ENCODE measurements at places on chromosomes 5 and 9. TPM values are rescaled to one million over a fixed set of nuclear protein-coding genes. Genes with fewer than 3 reads are reported as not detected.

GRCh38 chr5:82820961-82821845 is 256.0 kb downstream of the TMEM167A start:
- DNase-seq = no peak

DNA sequence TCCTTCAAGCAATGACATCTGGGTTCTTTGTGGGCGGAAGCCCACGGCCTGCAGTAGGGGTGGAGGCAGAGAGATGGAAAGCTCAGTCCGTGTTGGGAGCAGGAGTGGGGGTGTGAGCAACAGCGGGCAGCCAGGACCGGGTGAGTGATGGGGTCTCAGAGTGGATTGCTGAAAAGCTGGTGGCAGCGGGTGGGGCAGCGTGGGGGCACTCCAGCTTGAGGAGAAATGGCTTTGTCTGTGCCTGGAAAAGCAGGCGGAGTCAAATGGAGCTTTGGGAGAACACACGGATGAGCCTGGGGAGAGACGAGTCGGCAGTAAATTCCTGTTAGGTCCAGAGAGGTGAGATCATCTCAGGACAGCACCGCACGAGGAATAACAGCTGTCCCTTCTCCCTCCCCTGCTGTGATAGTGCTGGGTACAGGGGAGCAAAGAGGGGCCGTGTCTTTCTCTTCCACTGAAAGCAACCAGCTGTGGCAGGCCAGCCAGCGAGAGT is 42.1 kb downstream of the CACNA1B start:
- no peak for DNase-seq

DNA sequence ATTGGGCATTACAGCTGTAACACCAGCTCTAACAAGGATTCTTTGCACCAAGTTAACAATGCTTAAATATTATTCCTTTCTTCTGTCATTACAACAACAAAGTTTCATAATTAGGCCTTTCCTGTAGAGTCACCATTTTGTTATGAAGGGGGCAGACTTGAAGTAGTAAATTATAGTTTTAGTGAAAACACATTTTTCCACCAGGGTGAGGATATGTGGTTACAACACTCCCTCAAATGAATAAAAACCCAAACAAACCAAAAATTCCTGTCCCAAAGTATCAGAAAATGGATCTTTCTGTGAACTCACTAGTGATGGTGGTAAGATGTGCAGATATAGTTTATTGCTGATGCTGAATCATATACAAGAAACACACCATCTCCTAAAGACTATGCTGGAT is 250.5 kb upstream of the TUT7 start:
- DNase-seq = peak; percentile 52

DNA sequence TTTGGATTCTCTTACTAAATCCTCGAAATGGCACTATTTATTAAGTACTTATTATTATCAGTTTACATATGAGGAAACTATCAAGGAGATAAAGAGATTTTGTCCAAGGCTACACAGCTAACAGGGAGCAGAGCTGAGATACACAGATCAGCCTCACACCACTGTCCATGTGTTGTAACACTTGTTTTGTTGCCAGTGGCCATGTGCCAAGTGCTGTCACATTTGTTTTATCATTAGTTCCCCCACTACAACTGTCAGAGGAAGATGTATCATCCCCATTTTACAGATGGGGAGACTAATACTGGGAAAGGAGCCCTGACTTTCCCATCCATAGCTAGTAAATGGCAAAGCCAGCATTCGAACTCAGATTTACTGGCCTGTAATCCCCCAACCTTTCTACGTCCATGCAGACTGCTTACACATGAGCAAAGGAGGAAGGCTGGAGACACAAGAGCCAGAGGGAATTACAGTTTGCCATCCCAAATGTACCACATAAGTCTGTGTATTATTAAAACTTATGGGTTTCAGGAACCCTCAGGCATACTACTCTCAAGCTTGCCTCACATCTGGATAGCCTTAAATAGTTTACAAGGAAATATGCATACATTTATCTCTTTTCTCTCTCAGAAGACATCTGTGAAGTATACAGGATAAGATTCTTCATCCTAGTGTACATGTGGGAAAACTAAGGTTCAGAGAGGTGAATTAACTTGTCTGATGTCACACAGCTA is 25.1 kb downstream of the PAPPA start:
- DNase-seq = peak; percentile 37

- DNase-seq = peak; percentile 39
These were observed 6.6 kb upstream of the TMEFF1 start for GRCh38 chr9:100466171-100466828.

- no peak for DNase-seq
These were observed 12.6 kb upstream of the ACSL6 start for GRCh38 chr5:132024117-132024435.

DNA sequence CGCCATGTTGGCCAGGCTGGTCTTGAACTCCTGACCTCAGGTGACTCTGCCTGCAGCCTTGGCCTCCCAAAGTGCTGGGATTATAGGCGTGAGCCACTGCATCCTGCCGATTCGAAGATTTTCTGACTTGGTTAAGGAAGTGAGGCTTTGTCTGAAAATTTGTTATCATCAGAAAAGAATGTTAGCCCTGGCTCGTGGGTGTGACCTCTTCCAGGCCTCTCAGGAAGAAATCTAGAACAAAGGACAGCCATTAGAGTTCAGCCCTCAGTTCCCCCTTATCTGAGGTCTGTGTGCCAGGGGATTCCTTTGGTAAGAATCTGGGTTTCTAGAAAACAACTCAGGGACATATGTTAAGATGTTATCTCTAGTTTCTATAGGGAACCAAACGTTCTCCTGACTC is 6.2 kb downstream of the OR2S2 start:
- DNase-seq = peak; percentile 80

- peak; percentile 83 for DNase-seq
These were observed 119.6 kb upstream of the TAF11L2 start for GRCh38 chr5:17378346-17378997.

GRCh38 chr5:35850967-35851680 is 5.6 kb upstream of the IL7R start:
- peak; percentile 46 for DNase-seq

DNA sequence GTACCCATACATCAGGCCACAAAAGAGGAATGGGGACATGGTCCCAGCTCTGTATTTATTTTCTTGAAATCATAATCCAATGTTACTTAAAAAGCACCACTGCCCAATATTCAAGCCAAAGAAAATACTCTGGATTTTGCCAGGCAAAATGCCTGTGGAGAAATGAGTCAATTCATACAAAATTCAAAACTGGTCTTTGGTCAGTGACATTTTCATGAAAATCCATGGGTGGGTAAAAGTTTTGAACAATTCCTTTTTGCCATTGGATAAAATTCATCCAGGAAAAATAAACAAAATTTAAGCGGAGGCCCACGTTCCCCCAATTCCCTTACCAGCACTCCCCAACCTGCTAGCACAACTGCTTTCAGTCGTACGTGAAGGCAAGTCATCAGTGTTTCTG is 186.2 kb downstream of the GLIS3 start:
- peak; percentile 74 for DNase-seq

DNA sequence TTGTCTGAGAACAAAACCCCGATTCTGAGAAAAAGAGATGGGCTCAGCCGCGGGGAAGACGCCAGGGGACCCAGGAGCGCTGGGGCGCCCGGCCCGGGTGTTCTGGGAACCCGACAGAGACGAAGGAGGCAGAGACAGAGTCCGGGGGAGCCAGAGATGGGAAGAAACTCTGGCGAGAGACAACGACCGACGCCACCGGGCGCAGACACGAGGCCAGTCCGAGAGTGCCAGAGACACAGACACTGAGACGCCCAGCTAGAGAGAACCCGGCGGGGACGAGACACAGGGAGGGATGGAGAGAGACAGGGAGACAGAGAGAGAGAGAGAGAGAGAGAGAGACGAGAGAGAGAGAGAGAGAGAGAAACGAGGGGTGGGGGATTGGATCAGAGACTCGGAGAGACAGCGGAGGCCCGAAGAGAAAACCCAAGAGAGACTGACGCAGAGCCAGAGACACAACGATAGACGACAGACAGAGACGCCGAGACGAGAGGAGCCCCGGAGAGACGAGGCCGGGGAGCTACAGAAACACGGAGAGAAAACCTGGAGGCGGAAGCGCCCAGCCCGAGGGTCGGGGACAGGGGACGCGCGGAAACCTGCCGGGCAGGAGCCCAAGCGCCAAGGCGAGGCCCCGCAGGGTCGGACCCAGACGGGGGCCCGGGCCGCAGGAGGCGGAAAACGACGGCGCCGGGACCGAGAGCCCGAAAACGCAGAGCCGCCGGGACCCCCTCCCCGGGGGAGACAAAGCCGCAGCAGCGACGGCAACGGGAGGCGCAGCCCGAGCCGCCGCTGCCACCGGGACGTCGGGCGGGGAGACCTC is 3.3 kb downstream of the NR5A1 start:
- DNase-seq = no peak

- peak; percentile 9 for DNase-seq
These were observed 23.7 kb upstream of the CTNNAL1 start for GRCh38 chr9:109036744-109037680.

DNA sequence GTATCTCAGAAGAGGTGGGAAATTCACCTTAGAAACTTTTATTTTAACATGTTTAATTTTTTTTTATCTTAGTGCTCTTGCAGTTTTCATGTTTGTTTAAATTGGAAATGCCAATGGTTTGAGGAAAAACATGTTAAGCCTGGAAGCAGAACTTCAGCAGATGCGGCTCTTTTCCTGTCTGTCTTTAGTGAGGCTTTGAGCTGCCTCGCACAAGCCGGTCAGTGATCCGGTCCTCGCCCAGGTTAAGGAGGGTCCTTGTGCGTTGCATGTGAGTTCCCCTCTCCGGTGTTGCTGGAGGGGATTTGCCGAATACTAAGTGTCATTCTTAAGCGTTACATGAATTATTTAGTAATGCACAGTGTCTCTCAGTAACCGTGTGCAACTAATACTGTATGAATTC is 9.4 kb upstream of the PLEKHG4B start:
- no peak for DNase-seq

GRCh38 chr9:20742833-20743232 is 58.8 kb downstream of the FOCAD start:
- DNase-seq = no peak

DNA sequence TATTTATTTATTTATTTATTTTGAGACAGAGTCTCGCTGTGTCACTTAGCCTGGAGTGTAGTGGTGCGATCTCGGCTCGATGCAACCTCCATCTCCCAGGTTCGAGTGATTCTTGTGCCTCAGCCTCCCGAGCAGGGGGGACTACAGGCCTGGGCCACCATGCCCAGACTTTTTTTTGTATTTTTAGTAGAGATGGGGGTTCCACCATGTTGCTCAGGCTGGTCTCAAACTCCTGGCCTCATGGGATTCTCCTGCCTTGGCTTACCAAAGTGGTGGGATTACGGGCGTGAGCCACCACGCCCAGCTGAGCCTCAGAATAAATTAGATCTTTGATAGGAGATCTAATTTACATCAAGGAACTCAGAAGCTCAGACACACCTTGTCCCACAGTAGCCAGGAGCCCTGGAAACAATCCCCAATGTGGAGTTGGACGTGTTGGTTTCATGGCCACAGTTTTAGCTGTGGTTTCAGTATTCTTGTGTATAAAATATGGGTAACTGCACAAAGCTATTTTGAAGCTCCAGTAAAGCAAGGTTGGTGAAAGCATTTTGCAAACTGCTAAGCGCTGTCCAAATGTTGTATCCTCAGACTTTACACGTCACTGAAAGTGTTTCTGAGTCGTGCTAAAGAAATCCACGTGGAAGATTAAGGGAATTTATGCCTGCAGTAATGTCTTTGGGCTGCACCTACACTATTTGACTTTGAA is 3.0 kb upstream of the HNRNPAB start:
- DNase-seq = no peak

DNA sequence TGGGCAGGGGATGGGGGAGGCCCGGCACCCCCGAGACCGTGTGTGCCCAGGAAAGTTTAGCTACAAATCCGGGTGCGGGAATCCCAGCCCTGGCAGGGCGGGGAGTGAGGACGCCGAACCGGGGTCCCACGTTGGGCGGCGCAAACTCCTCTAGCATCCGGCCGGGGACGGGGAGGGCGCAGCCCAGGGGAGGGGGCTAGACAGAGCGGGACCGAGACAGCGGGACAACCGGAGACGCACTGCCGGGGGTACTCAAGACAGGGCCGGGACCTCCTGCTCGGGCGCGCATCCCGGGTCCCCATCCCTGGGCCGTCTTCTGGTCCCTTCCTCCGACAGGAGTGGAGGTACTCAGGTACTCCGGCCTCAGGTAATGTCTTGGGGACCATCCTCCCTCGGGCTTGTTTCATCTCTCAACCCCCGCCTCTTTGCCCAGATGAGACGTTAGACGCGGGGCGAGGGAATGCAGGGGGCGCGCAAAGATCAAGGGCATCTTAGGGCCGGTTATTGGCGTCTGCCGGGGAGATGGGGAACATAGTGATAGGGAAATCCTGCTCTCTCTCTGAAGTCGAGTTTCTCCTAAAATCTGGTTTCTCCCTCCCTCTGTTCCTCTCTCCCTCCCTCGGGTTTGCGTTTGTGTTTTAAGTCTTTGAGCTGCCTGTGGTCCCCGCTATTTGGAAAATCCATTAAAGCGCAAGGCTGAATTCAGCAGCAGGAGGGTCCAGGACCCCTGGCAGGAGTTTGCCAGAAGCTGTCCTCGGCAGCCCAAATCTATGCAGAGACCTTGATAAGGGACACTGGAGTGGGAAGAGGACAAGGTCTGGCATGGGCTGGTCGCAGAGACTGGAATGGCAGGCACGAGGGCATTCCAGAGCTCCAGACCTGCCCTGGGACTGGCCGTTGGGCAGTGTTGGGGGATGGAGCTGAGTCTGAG is 815 bp downstream of the PDZD2 start:
- no peak for DNase-seq

DNA sequence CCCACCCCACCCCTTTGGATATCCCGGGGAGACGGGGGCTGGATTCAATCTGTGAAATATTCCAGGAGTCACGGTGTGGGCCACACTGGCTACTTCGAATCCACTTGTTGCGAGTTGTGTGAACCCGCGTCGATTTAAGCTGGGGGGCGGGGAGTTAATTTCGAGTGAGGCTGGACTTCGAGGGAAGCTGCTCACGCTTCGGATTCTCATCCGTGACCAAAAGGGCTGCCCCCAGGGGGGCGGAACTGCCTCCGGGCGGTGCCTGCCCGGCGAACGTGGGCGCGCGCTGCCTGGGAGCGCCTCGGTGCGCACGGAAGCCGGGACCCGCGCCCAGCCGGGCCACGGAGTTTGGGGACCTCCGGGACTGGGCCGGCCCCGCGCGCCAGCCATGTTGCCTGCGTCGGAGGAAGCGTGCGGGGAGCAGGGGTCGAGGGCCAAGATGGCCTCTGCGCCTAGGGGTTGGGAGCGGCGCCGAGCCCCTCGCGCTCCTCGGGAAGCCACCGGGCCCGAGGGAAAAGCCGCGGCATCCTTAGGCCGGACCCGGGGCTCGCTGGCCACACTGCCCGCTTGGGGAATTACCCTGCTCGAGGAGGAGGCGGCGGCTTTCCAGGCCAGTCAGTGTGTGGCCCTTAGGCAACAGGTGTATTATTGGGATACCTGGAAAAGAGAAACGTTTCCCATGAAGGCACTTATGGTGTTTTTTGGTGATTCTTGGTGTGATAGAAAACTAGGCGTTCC is 975 bp downstream of the OCLN start:
- DNase-seq = peak; percentile 15

- DNase-seq = peak; percentile 46
These were observed 273.5 kb downstream of the ARRDC3 start for GRCh38 chr5:91109634-91110033.

The DDX4 gene
- not detected for total RNA-seq

The SRD5A1 gene
- total RNA-seq = 12.0 TPM

The GRIN1 gene
- total RNA-seq = not detected

The UCK1 gene
- 24.6 TPM for total RNA-seq

The PHF24 gene
- total RNA-seq = 0.16 TPM
